ENCODE measurements at places on chromosomes 4 and X.

DNA sequence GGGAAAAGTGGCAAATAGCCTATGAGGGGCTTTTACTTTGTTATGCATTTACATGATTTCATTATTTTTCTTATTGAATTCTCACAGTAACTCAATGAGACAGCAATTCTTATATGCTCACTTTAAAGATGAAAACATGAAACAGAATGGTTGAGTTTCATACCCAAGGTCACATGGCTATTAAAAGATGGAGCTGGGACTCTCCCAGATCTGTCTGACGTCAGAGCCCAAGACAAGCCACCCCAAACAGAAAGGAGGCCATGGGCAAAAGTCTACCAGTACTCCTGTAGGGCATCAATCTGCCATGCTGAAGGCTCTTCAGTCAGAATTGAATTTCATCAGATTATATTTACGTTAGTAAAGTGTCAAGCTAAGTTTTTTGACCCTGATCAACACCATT is 13.2 kb downstream of the HSD17B11 start:
- no peak for DNase-seq

GRCh38 chr4:102153391-102153790 is 191.9 kb downstream of the SLC39A8 start:
- no peak for DNase-seq

GRCh38 chr4:123568936-123569335 is 172.3 kb downstream of the SPRY1 start:
- DNase-seq: no peak

GRCh38 chrX:22950269-22951266 is 49.2 kb upstream of the DDX53 start:
- no peak for DNase-seq

DNA sequence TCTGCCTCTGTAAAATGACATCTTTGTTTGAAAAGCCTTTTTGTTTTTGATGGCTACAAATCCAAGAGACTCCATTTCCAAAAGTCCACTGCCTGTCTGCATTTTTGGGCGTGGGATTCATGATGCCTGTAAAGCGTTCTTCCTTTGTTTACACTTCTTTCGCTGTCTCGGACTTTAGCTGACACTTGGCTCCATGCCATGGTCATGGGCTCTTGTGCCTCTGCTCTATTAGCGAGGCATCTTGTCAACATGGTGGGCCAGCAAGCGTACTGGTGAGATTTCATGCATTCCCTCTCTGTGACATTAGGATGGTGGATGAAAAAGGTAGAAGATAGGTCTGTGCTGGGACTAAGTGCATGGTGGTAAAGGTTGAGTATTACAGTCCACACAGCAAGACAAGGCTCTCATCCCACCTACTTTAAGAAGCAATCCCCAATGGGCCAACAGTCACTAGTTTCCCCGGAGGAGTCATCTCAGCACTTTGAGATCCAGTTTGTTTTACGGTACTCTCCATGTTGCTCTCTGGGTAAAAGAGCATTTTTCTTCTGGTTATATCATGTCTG is 298.2 kb upstream of the KLF3 start:
- no peak for DNase-seq

GRCh38 chr4:146346276-146346675 is 131.9 kb downstream of the REELD1 start:
- DNase-seq: no peak

- DNase-seq: no peak
These were observed 622 bp downstream of the KLKB1 start for GRCh38 chr4:186227744-186228513.

- DNase-seq: no peak
These were observed 329.4 kb upstream of the PCDH18 start for GRCh38 chr4:137861682-137862081.

DNA sequence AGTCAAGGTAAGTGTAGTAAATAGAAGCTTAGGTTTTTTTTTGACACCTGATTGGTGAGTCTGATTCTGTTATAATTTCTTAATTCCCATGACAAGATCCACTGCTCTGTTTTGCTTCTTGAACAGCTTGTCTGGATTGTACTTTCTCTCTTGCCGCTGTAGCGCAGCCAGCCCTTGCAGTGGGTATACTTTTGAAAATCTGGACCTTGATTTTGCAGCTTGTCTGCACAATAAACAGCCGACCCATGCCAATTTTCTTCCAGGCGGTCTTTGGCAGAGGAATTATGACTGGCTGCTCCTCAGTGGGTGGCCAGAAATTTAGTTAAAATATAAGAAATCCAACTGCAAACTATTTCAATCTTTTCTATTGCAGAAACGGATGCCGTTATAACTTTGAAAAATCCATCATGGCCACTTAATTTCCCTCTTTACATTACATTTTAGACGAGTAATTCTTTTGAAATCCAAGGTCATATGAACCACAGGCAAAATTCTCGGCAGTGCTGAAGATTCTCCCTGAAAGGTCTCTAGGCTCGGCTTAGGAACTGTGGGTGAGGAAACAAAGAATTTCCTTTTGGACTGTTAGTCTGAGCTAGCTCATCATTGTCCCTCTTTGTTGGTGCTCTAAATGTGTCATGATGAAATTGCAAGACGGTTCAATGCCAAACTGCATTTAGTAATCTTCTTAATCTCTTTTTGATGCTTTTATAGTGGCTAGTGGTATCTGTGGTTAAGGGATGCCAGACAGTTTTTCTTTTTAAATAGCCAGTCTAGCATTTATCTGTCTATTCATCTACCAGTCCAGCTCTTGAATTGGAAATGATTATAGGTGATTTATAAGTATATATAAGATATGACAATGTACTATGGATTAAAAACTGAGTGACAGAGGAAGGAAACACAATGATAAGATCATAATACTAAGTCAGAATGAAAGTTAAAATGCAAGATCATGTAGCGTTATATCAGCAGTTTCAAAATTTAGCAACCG is 31.5 kb upstream of the PTTG2 start:
- DNase-seq: no peak

DNA sequence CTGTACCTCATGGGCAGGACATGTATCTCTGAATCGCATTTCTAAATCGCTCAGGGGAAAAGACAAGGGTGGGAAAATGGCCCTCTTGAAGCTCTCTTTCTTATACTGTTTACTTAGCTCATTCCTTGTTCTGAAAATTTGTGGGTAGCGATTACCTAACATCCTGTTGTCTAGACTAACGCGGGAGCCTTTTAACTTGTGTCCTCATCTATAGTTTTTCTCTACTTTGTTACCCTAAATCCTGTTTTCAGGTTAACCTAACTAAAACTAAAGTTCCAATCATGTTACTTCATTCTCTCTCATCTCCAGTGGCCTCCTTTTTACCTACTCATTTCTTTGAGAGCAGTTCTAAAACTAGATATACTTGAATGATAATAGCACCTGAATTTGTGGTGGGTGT is 45.0 kb downstream of the SNX25 start:
- DNase-seq: no peak

GRCh38 chr4:4762909-4763821 is 96.3 kb upstream of the MSX1 start:
- no peak for DNase-seq

DNA sequence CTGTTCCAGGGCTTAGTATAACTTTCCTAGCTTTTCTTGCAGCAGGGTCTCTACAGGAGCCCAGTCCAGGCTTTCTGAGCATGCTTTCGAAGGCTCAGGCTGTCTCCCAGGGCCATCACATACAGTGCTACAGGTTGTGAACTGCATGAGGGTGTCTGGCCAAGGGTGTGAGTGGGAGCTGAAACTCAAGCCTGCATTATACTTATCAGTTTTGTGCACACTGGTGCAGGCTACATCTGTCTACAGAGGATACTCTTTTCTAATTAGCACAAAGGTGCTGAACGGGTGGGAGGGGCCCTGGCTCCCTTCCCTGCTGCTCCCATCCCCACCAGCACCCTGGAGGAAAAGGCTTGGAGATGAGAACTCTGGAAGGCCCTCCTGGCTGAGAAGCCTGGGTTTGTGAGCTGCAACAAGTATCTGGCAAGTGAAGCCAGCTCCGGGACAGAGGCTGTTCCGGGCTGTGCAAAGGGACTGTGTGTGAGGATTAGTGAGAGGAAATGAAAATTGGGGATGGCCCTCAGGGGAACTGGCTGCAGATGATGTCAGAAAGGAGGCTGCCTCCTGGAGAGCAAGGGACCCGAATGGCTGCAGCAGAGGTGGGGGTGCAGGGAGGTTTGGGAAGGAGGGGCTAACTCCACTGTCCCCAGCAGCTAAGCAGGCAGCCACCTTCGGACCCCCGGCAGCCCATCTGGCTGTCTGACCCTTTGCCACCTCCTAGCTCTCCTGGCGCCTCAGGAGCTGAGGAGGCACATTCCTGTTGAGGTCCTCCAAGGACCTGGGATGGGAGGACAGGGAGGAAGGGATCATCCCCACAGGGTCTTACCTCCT is 68.5 kb downstream of the EFNB1 start:
- no peak for DNase-seq

DNA sequence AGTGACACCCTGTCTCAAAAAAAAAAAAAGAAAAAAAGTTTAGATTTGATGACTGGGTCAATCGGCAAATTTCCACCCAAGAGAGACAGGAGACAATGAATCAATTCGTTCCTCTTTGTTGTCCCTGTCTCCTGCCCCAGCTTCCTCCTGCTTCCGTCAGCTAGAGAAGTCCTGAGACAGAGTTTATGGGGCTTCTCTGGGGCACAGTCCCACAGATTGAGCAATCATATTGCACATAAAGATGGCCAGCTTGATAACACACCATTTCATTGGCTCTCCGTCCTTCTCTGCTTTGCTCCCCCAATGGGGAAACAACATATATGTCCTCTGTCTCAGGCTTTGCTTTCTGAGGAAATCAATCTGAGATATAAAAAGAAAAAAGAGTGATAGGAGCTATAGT is 78.4 kb upstream of the FUNDC1 start:
- DNase-seq: no peak

DNA sequence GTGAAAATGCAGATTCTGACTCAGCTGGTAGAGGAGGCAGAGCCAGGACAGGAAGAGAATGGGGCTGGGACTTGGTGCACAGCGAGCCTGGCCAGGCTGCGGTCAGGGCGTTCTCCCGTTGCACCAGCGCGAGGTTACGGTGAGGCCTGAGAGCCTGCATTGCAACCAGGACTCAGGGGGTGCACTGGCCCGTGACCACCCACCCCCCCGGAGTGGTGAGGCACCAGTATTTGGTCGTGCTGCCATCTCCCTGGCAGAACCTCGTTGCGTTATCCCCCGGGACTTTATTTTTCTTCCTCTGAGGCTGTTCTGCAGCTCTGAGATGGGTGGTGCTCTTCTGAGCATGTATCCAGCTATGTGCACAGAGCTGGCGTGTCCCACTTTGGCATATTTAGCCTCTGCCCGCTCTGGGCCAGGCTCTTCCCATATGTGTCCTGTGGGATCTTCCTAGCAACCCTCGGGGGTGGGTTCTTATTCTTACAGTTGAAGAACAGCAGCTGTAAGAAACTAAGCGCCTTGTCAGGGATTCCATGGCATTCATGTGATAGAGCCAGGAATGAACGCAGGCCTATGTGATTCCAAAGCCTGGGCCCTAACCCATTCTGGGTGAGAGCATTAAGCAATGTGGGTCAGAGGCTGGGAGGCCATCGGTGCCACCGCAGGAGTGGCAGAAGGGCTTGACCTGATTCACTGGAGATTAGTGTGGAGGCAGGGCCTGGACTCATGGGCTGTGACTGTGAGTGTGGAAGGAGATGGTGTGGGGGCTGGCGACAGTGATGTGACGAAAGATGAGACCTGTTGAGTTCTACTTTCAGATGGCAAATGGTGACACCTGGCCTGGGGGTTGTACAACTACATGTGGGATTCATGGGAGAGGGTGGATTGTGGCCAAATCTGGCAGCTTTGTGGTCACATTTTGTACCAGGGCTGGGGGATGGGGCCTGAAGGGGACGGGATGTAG is 3.1 kb downstream of the TADA2B start:
- DNase-seq: no peak

DNA sequence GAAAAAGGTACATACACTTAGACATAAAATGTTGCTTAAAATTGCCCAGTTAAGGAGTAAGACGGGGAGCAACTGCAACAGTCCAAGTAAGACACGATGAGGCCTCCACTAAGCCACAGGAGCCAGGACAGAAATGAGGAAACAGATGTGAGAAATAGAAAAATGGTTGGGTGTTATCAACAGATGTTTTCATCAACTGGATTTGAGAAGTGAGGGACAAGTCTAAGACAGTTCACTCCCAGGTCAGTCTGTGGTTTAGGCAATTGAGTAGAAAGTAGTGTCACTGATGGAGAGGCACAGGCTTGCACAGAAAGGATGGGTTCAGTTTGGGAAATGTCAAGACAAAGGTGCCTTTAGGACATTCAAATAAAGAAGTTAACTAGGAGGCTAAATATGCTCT is 23.5 kb upstream of the PHF8 start:
- no peak for DNase-seq

GRCh38 chr4:156756118-156756517 is 215.5 kb downstream of the PDGFC start:
- DNase-seq: no peak
